ENCODE measurements at places on chromosomes 1 and 21.

GRCh38 chr1:235287208-235287882 lies 40.6 kb downstream of the ARID4B start:
- no peak for DNase-seq

DNA sequence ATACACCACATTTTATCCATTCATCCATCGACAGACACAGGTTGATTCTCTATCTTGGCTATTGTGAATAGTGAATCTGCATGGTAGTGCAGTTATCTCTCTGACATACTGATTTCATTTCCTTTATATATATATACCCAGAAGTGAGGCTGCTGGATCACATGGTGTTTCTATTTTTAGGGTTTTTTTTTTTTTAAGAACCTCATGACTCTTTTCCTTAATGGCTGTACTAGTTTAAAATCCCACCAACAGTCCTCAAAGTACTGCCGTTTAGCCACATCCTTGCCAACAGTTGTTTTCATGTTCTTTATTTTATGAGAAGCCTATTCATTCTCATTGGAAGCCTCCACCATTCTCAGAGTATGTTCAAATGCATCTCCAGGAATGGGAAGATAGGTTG lies 258.7 kb upstream of the SNX7 start:
- no peak for DNase-seq

GRCh38 chr1:178397678-178398077 lies 99.1 kb downstream of the CLEC20A start:
- DNase-seq = no peak

- DNase-seq = no peak
Measured at GRCh38 chr1:39268112-39268581, 63.7 kb downstream of the MACF1 start.

- DNase-seq = no peak
Measured at GRCh38 chr1:186828611-186829454, at the start of gene PLA2G4A. Gene PLA2G4A (plus strand): TSS chr1:186828949. CDS start chr1:186854355, 25,406 bp downstream.

DNA sequence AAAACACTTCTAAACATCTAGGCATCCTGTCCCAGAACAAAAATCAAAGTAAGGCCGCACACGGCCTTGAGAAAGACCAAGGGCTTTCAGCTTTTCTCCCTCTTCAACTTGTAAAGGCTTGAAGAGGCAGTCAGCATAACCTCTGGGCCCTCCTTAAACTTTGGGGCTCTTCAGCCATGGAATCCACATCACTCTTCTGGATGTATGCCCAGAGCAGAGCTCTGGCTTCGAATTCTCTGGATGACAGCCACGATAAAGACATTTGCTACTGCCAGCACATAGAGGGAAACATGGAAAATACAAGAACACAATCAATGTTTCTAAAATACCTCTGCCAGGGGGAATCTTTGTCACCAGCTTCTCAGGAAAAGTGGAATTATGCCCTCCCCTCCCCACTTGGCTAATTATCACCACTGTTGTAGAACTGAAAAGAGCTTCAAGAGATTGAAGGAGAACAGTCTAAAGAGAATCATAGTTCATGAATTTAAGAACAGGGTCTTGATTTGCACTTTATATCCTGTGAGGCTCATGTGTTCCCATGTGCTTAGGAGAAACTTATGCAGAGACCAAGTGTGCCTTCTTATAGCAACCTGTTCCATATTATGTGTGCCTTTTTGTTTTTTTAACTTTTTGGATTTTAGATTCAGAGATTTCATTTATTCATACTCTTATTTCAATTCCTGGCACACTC lies 39.0 kb upstream of the DPT start:
- DNase-seq = no peak

GRCh38 chr1:226741009-226741408 lies 1.9 kb upstream of the ITPKB start:
- no peak for DNase-seq

DNA sequence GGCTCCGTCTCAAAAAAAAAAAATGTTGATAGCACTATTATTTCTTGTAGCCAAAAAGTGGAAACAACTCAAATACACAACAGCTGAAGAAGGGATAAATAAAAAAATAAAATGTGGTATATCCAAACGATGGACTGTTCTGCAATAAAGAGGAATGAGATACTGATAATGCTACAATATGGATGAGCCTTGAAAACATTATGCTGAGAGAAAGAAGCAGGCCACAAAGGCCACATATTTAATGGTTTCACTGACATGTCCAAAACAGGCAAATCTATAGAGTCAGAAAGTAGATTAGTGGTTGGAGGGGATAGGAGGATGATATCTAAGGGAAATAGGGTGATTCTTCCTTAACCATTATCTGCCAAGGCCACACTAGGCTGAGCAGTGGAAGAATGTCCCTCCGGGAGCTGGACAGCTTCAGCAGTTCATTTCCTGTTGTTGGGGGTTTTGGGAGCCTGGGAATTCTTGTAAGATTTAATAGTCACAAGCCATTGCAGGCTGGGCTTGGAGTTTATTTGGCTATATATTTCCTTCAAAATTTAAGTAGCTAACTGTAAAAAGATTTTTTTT lies 53.5 kb downstream of the ST3GAL3 start:
- DNase-seq = no peak

GRCh38 chr1:201184307-201185122 lies 6.1 kb upstream of the IGFN1 start:
- no peak for DNase-seq

Measured in T follicular helper cell (primary cell).